ENCODE measurements at places on chromosomes 5 and 9.

GRCh38 chr5:173624282-173624681, 7.8 kb upstream of the BOD1 start:
- no peak for DNase-seq

DNA sequence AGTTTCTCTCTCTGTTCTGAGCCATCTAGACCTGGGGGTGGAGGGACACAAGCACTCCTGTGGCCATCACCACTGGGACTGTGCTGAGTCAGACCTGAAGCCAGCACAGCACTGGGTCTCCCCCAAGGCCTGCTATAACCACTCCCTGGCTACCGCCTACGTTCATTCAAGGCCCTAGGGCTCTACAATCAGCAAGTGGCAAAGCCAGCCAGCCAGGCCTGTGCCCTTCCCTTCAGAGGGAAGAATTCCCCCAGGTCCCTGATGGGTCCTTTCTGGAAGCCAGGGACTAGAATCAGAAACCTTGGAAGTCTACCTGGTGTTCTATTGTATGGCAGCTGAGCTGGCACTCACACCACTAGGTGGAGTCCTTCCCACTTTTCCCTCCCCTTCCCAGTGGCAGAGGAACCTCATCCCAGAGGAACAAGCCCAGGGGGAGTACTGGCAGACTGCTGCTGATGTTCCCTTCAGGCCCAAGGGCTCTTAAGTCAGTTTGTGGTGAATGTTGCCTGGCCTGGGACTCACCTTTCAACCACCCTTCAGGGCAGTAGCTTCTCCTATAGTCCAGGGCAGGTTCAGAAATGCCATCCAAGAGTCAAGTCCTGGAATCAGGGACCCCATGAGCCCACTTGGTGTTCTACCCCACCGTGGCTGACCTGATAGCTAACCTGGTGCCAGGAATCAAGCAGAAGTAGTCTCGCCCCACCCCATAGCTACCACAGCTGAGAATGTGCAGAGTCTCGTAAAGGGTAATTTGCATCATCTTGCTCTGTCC, 20.0 kb downstream of the JMY start:
- DNase-seq: peak; percentile 47

GRCh38 chr5:110738503-110738811, 350 bp upstream of the SLC25A46 start:
- DNase-seq: no peak

GRCh38 chr5:72681781-72682180, 134.7 kb upstream of the TNPO1 start:
- no peak for DNase-seq

GRCh38 chr9:36416890-36417289, 16.8 kb upstream of the RNF38 start:
- DNase-seq: no peak

GRCh38 chr9:73079326-73079725, 72.3 kb upstream of the ANXA1 start:
- DNase-seq: no peak

GRCh38 chr5:131587541-131587940, 47.5 kb downstream of the RAPGEF6 start:
- DNase-seq: no peak

DNA sequence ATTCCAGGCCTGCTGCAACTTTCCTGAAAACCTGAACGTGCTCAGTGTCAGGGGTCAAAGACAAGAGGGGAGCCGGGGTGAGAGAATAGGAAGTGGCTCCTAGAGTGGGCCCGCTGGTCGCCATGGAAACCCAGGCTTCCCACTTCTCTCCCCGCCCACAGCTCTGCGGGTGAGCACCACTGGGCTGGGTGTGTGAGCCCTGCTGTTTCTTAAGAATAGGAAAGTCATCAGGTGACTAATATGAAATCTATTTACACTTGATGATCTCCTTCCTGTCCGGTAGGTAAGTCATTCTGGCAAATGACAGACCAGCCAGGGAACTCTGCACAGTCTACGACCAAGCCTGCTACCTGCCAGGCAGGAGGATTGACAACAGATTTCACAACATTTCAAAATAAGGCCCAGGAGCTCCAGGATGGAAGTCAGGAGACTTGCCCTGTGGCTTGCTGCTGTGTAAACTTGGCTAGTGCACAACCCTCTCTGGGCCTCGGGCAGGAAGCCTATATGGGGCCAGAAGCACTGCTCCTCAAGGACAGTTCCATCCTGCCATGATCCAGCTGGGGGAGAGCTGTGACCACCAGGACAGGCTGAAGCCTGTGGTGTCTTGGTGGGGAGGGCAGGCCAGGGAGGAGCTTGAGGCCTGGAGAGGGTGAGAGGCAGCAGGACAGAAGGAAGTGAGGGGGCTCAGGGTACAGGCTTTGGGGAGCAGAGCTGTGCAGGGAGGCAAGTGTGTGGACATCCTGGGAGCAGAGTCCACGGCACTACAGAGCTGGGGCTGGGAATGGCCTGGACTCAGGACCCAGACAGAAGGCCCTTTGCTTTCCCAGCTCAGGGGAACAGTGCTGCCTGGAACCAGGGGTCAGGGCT, 60.6 kb downstream of the SHB start:
- DNase-seq: peak; percentile 82

- DNase-seq: no peak
Measured at GRCh38 chr5:132204371-132205135, 23.1 kb downstream of the P4HA2 start.

- DNase-seq: peak; percentile 55
Measured at GRCh38 chr5:54171645-54172384, 138.6 kb downstream of the ARL15 start.

GRCh38 chr5:169886677-169887076, 93.6 kb downstream of the INSYN2B start:
- DNase-seq: no peak

- DNase-seq: peak; percentile 92
Measured at GRCh38 chr5:72281764-72282499, 38.1 kb downstream of the MRPS27 start.

DNA sequence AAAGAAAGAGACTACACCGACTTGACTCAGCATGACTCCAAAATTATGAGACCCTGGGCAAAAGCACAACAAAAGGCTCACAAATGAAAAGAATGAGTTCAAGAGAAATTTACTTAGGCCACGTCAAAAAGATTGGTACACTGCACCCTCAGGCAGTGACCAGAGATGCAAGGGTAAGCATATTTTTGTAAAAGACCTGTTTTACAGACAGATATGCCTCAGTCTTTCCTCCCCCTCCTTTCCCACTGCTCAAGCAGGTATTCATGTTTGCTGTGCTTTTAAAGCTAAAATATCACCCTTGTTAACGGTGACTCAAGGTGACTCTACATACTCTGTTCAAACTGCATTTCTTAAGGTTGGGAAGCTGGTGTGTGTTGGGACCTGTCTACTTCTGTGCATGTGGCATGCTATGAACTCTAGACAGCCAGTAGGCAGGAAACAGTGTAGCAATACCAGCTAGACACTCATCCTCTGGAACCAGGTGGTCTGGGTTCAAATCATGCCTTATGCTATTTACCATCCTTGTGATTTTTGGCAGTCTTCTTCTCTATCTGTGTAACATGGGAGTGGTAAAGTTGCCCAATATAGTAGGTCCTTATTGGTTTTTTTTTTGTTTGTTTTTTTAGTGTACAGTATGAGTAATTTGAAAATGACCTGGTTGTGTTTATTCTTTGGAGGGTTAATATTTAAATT, 98.7 kb downstream of the TLE4 start:
- no peak for DNase-seq

- peak; percentile 90 for DNase-seq
Measured at GRCh38 chr9:71145179-71145578, 23.8 kb upstream of the TRPM3 start.

GRCh38 chr5:118060833-118061232, 927.5 kb downstream of the DTWD2 start:
- no peak for DNase-seq

DNA sequence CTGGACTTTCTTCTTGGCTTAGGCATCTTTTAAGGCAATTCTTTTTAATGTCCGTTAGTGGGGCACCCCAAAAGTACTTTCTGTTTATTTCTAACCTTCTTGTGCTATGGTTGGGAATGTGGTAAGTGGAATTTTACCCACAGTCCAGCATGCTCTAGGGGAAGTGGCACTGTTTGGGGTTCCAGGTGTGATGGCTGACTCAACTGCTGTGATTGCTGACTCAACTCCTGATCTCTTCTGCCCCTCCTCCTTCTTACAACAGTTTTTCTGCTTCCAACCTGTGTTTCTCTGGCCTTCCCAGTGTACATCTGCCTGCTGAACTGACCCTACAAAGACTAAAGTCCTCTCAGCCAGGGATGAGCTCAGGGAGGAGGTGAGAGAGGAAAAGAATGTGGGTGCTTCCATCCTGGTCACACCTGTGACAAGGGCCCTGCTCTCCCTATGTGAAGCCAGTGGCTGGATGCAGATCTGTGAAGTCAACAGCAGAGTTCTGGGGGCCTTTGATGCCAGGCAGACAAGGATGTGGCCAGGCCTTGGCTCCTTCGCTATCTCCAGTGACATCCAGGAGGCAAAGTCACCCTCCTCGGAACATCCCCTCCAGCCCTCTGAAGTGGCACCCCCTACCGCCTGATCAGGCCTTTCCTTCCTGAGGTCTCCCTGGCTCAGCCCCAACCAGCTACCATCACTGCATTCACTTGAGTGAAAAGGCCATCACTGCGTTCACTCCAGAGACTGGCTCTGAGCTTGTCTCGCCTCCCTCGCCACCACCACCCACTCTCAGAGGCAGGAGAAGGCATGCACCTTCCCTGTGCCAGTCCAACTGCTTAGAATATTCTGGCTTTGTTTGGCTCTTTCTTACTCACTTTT, 72.2 kb downstream of the C5orf15 start:
- no peak for DNase-seq

GRCh38 chr9:92965061-92965758, 17.9 kb downstream of the FGD3 start:
- DNase-seq: no peak
